ENCODE measurements at places on chromosomes 12 and 14.

- DNase-seq, result no peak
Measured at GRCh38 chr14:82776958-82777357, 1243.3 kb upstream of the SEL1L start.

- no peak for DNase-seq
Measured at GRCh38 chr12:111529424-111530368, 69.4 kb downstream of the ATXN2 start.

DNA sequence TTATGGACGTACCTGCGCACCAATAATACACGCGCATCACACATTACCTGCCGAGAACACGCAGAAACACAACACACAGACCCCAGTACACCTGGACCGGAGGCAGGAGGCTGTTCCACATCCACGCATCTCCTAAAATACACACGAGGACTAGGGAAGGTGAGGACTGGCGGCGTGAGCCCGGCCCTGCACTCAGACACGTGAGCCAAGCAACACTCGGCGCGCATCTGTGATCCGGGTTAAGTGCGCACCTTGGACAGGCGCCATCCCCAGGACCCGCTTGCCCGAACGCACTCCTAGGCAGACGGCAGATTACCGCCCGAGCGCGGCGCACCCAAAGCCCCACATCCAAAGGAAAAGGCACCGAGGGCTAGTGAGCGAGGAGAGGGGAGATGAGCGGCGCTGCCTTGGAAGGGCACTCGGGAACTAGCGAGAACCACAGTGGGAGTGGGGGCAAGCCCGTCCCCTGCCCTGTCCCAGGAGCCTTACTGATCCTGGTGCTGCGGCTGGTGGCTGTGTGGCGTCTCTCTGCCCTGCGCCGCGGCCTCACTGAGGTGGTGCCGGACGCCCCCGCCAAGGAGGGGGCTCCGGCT is 417 bp downstream of the GLS2 start:
- peak; percentile 44 for DNase-seq

DNA sequence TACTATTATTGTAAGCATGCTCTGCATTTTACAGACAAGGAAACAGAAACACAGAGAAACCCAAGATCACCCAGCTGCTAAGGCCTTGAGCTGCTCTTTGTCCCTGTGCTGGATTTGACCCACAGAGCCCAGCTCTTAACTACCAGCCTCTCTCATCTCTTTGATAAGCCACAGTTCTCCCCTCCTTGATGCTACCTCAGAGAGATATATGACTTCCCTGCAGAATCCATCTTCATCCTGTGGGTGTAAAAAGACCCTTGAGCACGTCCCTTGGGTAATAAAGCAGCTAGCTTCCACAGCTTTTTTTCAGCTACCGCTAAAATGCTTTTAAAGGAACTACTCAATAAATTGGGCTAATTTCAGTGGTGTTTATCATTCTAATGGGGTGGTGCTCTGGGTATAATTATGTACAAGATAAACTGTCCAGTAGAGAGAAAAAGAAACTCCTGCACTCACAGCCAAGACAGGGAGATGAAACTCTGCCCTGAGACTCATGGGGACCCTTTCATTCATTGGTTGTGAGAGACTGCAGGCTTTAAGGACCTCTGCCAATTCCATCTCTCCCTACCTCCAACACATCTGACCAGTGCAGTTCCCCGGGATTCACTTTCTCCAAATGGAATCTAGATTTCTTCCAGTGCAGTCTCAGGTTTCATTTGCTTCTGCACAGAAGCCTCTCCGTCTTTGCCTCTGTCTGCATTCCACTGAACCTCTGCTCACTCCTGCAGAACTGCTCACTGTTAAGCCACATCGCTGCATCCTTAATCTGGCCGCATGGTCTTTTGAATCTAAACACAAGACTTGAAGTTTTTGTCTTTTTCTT is 24.7 kb upstream of the NTF3 start:
- DNase-seq, result no peak

GRCh38 chr12:26226629-26227360 is 31.4 kb downstream of the SSPN start:
- DNase-seq, result peak; percentile 67

GRCh38 chr12:45674181-45674977 is 55.1 kb upstream of the ARID2 start:
- DNase-seq, result peak; percentile 57
